KG1 (cell line): ENCODE measurements at places on chromosomes 3 and 15.

DNA sequence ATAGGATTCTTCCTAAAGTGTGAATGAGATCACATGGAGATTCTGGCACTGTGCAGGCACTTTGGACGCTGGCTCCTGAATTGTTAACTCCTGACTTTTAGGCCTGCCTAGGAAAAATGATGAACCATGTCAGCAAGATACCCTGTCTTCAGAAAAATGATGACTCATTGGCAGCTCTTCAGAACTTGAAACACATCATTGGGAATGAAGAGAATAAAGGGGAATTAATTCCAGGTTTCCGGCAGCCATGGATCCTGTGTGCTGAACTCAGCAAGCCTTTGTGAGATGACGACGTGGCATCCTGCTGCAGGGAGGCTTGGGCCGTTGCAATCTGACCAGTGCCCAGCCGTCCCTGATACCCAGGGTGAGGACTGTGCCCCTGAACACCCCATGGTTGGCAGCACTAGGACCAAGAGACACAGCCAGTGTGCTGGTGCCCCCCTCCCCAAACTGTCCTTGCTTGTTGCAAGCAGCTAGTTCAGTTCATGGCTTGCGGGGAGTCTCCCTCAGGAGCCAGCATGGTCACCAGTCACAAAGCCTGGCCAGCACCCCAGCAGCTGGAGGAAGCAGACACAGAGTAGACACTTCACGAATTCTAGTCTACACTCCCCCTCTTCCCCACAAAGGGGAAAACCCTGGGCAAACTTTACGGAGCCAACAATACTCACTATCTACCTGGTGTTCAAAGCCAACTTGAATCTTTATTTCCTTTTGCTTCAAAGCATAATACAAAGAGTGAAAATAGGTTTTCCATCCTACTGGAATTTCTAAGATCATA lies 7.8 kb upstream of the LIPC start:
- DNase-seq: no peak

GRCh38 chr3:52237657-52238172 lies 1.2 kb downstream of the TWF2 start:
- no peak for DNase-seq

DNA sequence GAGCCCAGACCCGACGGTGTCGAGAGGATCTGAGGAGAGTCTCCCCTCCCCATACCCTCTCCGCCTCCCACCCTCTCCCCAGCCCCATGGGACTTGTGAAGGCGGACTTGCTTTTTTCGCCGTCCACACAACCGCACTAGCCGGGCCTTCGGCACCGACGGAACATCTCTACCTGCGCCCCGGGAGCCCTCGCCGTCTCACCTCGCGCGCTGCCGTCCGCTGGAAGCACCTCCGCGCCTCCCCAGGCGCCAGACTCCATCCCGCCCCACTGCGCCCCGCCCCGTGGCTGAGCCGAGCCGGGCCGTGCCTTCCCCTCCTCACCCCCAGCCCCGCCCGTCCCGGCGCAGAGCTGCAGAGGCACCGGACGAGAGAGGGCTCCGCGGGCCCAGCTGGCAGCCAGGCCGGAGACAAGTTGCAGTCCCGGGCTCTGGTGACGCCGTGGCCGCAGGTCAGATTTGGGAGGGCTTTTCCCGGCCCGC lies at the start of the genes DUOX1 and DUOXA1:
Gene DUOX1 (plus strand): TSS at position 344 of the 479 bp plus-strand sequence. CDS start 1,973 bp downstream, outside the sequence.
Gene DUOXA1 (minus strand): TSS at position 229 of the 479 bp plus-strand sequence. CDS start 6,865 bp downstream, outside the sequence.
- no peak for DNase-seq

GRCh38 chr15:44159492-44159891 lies 35.6 kb downstream of the FRMD5 start:
- DNase-seq: no peak

DNA sequence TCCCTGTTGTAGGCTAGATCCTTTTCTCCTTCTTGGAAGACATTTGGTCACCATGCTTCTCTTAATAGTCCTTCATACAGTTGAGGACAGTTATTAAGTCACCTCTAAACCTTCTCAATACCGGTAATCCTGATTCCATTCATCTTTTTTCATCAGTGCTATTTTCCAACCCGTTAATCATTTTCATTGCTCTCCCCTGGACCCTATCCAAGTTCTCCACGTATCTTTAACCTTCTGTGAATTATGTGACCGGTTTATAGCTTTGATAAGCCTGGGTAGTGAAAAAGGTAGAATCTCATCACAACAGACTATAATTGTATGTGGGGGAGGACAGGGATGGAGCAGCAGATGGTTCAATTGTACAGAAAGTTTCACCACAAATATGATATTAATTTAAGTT lies 168.5 kb downstream of the MECOM start:
- no peak for DNase-seq

DNA sequence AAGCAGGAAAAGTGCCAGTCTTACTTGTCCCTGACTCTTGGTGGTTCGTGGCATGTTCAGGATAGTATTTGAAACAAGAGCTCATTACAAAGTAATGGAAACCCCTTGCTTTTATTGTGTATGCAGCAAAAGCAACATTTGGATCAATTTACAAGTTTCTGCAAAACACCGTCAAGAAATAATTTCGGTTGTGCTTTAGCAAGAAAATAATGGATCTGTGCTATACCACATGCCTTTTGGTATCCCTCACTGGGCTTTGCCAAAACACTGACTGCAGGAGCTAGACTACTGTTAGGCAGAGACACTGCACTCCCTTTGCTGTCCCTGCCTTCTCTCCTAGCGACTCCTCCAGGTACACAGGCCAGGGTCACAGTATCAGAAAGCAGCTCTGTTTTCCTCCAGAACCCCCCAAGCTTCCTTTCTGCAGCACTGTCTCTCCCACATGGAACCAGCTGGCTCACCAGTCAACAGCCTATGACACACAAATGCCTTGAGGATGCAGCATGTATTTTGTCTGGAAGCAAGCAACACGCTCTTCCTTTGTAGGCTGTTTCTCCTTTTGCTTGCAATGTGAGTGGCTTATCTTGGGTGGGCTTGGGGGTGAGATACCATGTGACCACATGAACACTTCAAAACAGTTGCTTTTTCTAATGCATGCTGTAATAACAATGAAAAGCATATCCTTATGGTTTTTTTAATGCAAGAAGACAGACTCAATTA lies 111.4 kb downstream of the PGPEP1L start:
- DNase-seq: no peak

DNA sequence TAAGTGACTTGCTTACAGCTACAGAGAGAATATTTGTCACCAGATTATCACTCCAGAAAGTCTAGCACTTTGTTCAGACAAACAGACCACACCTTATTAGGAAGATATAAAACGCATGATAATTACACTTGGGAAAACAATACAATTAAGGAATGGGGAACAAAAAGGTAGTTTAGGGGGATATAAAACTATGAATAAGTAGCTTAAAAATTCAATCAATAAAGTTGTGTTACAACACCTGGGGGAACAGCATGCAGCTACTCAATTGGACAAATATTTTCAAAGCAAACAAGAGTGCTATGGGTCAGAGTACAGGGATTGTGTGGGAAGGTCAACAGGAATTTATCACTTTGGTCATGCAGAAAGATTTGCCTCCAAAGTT lies 15.1 kb downstream of the CLDN1 start:
- no peak for DNase-seq

- DNase-seq: no peak
Observed at GRCh38 chr3:128497305-128498126, 4.5 kb upstream of the GATA2 start.

- no peak for DNase-seq
Observed at GRCh38 chr3:134253475-134254226, 3.0 kb upstream of the RYK start.

- no peak for DNase-seq
Observed at GRCh38 chr3:106446271-106446670, 577.5 kb upstream of the CBLB start.

- DNase-seq: no peak
Observed at GRCh38 chr3:42871592-42872196, 4.0 kb downstream of the CYP8B1 start.

DNA sequence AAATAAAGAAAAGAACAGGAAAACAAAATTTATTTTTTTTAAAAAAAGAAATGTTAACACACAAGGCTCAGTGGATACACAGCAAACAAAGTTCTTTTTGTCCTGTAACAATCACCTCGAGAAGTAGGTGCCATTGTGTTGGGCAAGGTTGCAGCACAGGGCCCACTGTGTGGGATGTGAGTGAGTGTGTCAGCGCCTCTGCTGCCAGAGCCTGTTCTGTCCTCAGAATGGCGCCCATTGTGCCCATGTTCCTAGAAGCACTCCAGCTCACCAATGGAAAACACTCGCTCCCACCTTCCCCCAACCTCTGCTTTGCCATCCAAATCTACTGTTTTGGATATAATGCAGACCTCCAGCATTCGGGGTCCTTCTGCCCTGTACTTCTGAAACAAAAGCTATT lies 84.9 kb upstream of the CLDN18 start:
- no peak for DNase-seq

DNA sequence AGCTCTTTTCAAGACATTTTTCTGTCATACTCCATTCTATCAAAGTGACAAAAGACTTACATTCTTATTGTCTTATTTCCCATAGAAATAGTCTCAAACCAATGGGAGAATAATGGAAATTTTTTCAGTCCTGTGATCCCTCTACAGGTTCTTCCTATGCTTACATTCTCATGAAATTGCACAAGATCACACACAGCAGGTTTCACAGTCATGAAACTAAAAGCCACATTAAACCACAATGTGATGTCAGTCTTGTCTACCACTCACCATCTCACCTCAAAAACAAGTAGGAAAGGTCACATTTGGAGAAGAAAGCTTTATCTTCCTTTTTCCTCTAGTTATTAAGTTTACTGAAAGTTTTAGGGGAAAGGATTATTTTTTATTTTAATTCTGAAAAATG lies 161.0 kb upstream of the RORA start:
- DNase-seq: no peak

DNA sequence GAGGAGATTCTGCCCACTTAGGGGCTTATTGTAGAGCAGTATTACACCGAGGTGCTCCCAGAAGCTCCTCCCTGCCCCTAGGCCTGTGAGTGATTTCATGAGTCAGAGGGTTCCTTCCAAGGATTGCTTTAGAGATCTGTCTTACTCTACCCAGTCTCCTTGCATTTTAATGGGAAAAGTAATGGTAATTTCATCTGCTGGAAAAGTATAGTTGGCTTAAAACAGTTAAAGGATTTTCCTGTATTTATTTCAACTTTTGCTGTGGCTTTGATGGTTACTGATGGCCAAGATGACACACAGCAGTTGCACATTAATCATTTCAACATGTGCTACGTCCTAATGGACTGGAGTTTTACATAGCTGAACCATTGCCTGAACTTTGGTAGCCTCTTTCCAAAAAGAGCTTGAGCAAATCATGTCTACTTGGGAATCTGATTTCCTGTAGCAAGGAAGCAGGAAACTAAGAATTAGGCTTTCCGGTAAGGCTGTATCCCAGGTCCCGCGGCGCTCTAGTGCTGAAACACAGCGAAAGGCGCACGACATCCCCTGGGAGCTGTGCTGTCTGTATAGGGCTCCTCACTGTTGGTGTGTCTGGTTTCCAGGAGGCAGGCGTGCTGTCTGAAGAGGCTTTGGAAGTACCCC lies 9.2 kb upstream of the PGPEP1L start:
- DNase-seq: no peak

GRCh38 chr15:74319596-74320351 lies 47.7 kb downstream of the CYP11A1 start:
- DNase-seq: no peak

DNA sequence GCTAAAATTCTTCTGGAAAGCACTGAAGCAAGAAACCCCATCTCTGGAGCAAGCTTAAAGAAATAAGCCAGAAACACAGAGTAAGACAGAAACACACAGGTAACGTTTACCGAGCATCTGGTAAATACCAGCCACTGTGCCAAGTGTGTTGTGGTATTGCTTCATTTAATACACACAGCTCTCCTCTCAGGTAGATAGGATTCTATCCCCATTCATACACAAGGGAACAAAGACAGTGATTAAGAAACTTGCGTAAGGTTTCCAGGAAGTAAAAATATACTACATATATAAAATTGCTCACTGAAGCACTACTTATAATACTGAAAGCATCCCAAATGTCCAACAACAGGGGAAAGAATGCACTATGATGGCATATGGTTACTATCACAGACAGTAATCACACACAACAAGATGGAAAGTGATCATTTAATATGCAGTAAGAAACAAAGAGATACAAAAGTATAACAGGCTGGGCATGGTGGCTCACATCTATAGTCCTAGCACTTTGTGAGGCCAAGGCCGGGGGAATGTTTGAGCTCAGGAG lies 27.5 kb downstream of the TAMM41 start:
- no peak for DNase-seq

GRCh38 chr3:160448845-160449635 lies 546 bp downstream of the TRIM59 start:
- DNase-seq: no peak

GRCh38 chr15:30062881-30063280 lies 19.9 kb upstream of the GOLGA8J start:
- no peak for DNase-seq

DNA sequence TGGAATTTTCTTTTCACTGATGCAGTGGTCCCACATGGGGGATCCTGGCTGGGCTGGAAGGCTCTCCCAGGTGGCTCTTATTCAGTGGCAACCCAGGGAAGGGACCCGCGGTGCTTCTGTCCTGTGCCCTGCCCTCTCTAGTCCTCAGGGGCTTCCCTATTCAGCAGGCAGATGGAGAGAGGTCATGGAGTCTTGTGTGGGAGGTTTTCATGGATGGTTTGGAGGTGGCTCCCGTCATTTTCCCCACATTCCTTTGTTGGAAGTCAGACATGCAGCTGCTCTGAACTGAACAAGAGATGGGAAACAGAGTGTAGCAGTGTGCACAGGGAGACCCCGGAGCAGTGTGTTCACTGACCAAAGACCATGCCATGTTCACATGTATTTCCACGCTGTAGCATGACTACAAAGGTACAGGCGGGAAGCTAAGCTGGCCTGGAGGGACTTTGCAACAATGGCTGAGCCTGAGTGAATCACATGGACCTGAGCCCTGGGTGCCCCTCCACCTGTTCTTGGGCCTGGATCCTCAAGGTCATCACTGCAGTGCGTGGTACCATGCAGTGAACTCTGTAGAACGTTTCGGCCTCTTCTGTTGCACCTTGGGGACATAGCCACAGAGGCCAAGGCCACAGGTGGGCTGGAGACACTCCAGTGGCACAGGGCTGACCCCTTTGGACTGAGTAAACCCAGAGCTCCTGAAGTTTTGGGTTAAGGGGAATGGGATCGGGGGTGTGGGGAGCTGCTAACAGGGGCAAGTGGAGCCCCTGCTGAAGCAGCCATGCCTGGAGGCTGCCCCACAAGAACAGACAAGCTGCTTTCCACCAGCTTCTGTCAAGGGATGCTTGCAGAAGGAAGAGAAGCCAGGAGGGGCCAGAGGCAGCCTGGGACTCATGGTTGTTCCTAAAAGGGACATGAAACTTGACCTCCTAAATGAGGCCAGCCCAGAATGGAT lies 123.0 kb downstream of the ASB7 start:
- no peak for DNase-seq

GRCh38 chr3:31179768-31180167 lies 285.3 kb upstream of the GADL1 start:
- no peak for DNase-seq
